Spleen (tissue), 13 donors: ENCODE measurements at places on chromosomes 12 and 14.
A peak's percentile ranks its signal among the peaks of the same experiment; 100 is the strongest.

- no peak for DNase-seq
Measured at GRCh38 chr14:90154110-90154509, 92.3 kb downstream of the KCNK13 start.

DNA sequence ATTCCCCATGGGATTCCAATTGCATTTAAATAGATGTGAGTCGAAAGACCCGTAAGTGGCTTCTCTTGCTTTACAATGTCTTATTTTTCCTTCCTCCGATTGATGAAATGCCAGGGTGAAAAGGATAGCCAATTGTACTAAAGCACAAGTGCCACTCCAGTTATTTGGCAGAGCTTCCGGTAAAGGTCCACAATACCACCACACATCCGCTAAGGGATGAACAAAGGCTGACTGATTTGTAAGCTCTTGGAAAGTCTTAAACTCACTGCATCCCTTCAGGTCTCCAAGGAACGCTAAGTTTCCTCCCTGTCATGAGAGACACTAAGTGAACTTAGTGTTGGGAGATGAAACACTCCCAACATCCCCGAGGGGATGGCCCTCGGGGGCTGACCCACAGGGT is 21.2 kb upstream of the RNASE1 start:
- no peak for DNase-seq

- DNase-seq: no peak
Measured at GRCh38 chr12:42790761-42791151, 201.2 kb upstream of the PRICKLE1 start.

DNA sequence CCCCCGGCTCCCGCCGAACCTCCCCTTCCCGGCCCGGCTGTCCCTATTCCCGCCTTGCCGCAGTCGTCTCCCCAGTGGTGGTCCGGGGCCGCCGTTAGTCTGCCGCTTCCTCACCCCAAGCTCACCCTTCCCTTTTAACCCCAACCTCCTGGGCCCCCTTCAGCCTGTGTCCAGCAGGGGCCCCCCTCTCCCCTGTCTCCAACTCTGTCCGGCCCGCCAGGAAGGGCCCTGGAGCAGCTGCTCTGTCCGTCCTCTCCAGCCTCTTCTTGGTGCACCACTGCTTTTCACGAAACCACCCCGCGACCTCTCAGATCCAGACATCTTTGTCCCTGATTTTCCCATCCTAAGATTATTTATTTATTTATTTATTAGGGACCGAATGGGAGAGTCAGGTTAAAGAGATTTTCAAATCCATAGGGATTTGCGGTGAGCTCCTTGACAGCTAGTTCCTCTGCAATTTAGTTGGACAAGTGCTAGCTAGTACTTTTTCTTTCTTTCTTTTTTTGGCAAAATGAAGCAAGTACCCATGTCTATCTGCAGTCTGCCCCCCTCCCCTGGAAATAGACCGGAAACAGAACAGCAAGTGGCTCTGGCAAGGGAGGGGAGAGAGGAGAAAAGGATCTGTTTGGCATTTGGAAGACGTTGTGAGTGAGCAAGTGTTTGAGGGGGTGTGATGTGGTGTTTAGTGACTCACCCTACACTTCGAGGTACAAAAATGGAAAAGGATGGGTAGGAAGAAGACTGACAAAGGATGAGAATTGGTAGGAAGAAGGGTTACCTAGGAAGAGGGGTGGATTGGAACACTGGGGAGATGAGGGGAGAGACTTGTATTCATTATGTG is 632 bp downstream of the UBR7 start:
- no peak for DNase-seq

DNA sequence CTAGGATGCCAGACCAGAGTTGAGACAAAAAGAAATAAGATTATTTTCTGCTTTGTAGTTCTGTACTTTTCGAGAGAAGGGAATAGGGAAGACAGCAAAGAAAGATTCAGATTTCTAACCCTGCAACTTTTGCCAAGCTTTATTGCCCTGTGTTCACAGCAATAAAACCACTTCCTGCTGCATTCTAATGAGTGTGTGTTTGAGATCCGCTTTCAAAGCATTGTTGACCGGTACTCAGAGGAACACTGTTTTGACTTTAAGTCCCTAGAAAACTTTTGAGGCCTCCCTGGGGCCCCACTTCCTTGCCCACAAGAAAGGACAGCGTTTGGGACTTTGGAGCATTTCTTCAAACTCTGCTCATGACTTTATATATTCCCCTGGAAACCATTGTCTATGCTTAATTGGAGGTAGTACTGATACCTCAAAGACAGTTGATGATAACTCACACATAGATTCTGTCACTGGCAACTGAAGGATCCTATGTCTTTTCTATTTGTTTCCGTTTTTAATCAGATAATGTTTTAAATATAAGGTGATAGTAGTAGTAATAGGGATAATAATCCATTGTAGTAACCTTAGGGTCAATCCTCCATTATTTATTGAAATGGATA is 1.3 kb downstream of the RNASE6 start:
- no peak for DNase-seq

DNA sequence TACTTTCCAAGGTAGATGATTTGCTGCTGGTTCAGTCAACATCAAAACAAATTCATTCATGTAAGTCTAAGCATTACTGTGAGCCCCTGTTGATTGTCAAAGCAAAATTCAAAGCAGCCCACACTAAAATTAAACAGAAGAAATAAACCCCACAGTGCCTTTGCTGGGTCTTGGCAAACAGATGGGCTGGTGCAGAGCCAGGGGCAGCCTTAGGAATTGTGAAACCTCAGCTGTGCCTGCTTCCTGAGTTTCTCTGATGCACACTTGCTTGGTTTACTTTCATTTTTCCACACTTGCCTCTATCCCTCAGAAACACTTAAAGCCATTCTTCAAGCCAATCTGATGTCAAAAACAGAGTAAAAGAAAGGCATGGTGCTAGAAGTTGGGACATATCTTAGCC is 6.6 kb upstream of the PLEKHG7 start:
- no peak for DNase-seq

GRCh38 chr14:69376439-69376838 is 21.7 kb downstream of the ERH start:
- DNase-seq: no peak

DNA sequence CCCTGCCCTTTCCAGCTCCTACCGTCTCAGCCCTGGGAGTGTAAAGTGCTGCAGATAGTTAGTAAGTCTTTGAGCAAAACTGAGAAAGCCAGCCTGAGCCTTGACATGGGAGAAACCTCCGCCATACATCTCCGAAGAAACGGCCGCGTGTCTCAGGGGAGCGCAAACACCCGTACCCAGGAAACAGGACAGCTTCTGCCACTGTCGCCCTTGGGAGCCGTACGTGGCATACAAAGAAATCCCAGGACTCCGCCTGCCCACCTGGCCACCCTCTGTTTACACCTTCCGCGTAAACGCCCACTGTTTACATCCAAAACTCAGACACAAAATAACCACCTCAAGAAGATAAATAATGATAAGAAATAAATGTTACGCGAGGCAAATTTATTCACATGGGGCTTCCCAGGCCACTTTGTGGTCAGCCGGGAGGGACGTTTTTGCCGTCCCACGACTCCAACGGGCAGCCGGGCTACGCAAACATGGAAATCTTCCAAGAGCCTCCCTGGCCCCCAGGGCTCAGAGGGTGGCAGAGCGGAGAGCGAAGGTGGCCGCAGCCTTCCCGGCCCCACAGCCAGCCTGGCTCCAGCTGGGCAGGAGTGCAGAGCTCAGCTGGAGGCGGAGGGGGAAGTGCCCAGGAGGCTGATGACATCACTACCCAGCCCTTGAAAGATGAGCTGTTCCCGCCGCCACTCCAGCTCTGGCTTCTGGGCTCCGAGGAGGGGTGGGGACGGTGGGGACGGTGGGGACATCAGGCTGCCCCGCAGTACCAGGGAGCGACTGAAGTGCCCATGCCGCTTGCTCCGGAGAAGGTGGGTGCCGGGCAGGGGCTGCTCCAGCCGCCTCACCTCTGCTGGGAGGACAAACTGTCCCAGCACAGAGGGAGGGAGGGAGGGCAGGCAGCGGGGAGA is at the start of gene BDKRB2:
BDKRB2 (plus strand) TSS at position 689 of the 908 bp plus-strand sequence. CDS start 32,269 bp downstream, outside the sequence.
- peak; percentile 74 for DNase-seq

- no peak for DNase-seq
Measured at GRCh38 chr12:16021676-16022075, 110.5 kb downstream of the DERA start.

DNA sequence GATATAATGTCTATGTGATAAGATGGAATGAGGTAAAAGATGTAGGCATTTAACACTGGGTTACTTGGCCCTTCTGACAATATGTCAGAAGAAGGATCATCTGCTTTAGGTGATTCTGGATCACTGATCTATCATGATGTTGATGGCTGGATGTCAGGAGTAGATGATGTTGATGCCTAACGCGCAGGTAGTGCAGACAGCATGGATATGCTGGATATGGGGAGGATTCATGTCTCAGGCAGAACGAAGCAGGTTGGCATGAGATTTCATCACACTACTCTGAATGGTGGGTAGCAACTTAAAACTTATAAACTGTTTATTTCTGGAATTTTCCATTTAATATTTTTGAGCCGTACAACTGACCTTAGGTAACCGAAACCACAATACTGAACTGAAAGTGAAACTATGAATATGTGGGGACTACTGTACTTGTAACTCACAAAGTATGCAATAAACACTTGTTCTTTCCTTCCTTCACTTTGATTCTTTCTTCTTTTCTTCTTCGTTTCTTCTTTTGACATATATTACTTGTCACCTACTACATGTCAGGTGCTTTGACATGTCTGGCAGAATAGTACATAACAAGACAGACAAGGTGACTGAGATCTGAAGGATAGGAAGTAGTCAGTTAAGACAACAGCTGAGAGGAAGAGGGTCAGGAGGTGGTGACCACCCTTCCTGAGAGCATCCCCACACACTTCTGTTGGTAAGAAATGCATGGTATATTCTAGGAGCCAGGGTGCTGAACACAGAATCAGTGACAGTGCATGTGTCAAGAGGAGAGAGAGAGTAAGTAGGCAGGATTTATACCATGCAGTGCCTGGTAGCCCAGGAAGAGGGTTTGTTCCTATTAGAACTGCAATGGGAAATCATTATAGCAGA is 238.8 kb downstream of the PPFIA2 start:
- no peak for DNase-seq

- no peak for DNase-seq
Measured at GRCh38 chr12:13215056-13215455, 18.5 kb downstream of the EMP1 start.

GRCh38 chr14:101788016-101788635 is 26.6 kb downstream of the PPP2R5C start:
- DNase-seq: no peak
